Activated CD4-positive, alpha-beta T cell treated with anti-CD3 and anti-CD28 coated beads, Interleukin-2, amount 50 U/mL, for 16 hours (primary cell): ENCODE measurements at places on chromosomes 7 and 10.

DNA sequence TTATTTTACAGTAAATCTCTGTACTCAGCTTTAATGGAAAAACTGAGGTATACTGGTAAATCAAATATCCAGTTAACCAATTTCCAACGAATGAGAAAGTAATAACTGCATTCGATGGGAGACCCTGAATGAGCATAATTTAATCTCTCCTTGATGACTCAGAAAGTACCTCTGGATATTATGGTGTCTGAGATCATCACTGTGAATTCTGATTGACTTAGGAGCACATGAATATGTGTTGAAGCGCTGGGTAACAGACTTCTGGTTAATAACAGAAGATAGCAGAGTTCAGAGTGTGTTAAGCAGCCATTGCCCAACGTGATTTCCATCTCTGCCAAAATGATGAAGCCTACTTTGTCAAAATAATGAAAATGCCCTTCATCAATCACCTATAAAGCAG is 116.6 kb downstream of the NRP1 start:
- DNase-seq, result no peak

DNA sequence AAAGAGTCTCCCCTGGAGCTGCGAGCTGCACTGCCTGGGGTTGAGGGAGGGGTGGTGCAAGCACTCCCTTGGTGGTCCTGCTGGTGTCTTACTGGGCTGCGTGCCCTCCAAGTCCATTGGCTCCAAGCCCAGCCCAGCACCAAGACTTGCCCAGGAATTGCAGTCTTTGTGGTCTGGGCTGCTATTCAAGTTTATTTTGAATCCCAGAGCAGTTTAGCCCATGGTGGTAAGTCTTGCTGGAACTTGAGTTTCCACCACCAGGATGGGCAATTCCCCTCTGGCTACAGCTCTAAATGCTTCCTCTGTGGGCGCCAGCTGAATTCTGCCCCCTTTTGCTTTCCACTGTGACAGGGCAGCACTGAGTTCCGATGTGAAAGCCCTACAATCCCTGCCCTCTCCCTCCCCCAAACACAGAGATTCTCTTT is 25.1 kb downstream of the GALNT11 start:
- DNase-seq, result no peak

- no peak for DNase-seq
Observed at GRCh38 chr7:71424166-71425035, 292.5 kb downstream of the GALNT17 start.

DNA sequence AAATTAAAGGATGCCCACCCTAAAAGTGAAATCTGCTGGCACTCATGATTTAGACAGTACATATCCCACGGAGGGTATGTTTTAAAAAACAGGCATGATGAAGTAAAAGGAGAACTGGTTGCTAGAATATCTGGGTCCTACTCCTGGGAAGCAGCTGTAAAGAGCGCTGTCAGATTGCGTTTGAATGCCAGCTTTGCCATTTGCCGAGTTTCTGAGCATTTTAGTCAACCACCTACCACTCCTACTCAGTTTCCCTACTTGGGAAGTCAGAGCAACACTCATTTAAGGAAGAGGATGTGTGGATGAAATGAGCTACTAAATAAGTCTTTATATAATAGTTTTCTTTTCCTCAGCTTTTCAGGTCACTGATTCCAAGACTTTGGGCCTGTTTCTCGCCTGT is 1.1 kb upstream of the UMAD1 start:
- no peak for DNase-seq

- DNase-seq, result no peak
Observed at GRCh38 chr10:129120441-129120840, 346.6 kb upstream of the MGMT start.

- no peak for DNase-seq
Observed at GRCh38 chr7:90919816-90920215, 323.7 kb downstream of the CDK14 start.

GRCh38 chr7:136523571-136523970 is 344.9 kb upstream of the CHRM2 start:
- DNase-seq, result no peak

- no peak for DNase-seq
Observed at GRCh38 chr10:111452153-111452552, 375.3 kb downstream of the ADRA2A start.

DNA sequence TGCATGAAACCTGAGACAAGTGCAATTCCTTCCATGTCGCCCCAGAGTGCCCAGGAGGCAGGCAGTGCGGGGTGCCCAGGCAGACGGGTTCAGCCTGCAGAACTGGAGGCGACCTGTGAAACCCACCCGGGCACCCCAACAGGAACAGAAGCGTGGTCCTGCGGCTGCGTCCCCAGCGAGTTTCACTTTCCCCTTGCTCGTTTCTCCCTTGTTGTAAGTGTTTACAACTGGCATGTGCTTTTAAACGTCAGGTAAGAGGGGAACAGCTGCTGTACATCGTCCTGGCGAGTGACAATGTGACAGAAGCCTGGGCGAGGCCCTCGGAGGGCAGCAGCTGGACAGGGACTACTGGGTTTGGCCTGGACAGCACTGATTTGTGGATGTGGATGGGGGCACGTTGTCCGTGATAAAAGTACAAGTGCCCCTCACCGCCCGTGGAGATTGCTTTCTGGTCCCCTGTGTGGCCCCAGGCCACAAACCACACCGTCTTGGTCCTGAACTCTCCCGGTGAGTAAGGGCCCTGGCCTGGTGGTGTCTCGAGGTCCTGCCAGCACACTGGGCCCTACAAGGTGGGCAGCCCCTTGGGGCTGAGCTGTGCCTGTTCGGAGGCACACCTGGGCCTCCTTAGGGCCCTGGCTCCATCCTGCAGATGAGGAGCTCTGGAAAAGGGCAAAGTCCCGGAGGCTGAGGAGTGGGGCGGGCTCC is 4.0 kb downstream of the VENTX start:
- no peak for DNase-seq

DNA sequence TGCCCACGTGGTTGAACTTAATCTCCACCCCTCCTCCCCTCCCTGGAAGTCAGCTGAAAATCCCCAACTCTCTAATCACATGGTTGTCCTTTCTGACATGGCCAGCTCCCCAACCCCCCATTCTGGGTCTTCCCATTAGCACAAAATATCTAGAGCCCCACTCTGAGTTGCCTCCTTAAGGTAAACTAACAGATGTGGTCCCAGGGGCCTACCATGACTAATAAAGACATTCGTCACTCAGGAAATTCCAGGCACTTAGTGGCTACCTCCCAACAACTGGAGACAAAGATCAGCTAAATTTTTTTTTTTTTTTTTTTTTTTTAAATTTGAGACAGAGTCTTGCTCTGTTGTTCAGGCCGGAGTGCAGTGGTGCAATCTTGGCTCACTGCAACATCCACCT is 21.1 kb downstream of the CCDC126 start:
- no peak for DNase-seq

GRCh38 chr7:132906193-132906835 is 175.6 kb downstream of the CHCHD3 start:
- DNase-seq, result no peak

DNA sequence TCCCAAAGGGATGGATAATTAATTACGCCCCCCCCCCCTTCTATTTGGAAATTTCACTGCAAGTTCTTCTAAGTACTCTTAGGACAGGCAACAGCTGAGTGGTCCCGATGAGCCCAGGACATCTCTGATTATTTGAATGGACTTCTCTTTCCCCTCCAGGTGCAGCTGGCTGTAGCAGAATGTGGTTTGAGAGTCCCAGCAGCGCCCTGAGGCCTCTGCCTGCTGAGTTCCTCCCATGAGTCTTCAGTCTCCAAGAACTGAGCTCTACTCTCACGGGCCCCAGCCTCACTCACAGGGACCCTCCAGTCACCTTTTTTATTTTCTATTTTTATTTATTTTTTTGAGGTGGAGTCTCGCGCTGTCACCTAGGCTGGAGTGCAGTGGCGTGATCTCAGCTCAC is 63.6 kb upstream of the SFMBT2 start:
- no peak for DNase-seq

DNA sequence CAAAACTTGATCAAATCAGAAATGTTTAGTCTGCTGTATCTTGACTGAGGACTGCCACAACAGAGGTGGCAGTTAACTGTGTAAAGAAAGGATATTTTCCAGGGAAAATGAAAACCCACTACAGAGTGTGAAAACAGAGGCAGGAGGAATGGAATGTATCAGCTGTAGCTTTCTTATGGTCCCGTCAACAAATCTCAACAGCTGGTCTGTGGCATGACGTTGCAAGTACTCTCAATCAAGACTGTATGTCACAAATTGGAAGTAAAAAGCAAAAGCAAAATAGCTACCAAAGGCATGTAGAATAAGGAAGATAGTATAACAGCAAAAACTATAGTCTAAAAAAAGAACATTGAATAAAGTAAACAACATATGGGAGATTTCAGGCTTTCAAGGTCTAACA is 123.5 kb downstream of the KMT2C start:
- DNase-seq, result no peak

GRCh38 chr7:2441430-2442058 is 34.7 kb downstream of the GRIFIN start:
- no peak for DNase-seq

GRCh38 chr7:143958781-143959180 is 4.1 kb downstream of the OR2F1 start:
- no peak for DNase-seq

DNA sequence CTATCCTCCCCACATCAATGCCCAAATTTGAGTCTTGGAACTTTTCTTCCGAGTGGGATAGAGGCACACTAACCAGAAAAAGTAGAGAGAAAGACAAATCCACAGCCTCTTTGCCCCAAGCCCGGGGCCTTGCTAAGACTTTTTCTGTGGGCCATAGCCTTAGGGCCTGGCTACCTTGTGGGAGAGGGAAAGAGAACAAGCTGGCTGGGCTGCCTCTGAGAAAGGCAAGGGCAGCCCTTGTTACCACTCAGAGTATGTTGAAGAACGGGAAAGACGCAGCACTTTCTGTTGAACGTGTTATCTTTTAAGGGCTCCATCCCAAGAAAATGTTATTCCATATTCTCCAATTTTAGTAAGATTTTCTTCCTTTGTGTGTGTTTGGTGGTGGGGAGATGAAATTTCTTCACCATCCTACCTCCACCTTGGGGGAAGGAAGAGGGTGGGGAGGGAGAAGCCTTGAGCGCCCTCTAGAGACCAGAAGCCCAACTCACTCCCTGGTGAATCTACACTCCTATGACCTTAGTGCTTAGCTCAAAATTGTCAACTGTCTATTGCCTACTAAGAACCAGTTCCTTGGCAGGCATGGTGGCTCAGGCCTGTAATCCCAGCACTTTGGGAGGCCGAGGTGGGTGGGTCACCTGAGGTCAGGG is 3.9 kb upstream of the NRF1 start:
- peak; percentile 56 for DNase-seq

DNA sequence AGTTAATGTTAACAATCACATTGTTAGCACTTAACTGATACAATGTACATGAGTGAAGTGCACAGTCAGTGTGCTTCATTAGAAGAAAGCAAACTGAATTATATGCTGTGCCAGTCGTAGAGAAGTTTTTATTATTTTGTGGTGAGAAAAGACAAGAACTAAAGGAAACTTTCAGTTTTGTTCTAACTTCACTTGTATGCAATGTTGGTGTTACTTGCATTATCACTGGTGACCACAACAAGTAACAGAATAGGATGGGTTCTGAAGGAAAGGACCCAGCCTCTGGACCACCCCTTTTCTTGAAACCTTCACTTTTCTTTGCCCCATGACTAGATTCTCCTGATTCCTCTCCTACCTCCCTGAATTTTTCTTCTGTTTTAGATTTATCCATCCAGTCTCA is 123.3 kb upstream of the GAD2 start:
- no peak for DNase-seq

GRCh38 chr10:33483816-33484190 is 149.3 kb upstream of the NRP1 start:
- no peak for DNase-seq

GRCh38 chr10:67772894-67773511 is 65.0 kb downstream of the DNAJC12 start:
- peak; percentile 67 for DNase-seq

DNA sequence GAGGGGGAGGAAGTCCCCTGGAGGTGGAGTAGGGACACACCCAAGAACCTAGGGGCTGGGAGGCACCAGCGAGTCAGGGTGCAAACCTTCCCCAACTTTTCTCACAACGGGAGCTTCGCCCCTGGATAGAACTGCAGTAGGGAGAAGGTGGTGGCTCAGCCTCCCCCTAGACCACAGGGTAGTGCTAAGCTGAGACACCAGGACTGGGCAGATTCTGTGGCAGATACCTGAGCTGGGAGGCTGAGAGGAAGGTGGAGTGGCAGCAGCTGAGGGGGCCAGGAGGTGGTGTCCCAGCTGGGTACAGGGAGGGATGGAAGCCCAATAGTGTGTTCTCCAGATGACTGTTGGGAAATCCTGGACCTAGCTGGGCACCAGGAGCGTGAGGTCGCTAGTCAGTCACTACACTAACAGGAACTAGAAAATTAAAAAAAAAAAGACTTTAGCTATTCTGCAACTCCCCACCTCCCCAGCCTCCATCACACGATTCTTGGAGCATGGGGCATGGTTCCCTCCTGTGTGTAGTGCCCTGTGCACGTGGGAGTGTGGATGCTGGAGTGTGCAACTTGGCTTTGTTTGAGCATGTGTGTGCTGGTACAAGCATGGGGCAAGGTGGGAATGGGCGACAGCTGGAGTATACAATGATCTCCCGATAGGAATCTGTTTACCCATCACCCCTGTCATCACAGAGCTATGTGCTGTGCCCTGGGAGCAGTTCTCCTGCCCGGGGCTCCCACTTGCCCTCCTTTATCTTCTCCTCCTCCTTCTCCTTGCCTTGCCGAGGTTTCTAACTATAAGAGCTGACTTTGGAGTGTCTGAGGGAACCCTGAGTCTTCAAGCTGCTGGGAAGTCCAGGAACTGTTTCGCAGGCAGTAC is 8.8 kb upstream of the TRPV6 start:
- DNase-seq, result no peak

DNA sequence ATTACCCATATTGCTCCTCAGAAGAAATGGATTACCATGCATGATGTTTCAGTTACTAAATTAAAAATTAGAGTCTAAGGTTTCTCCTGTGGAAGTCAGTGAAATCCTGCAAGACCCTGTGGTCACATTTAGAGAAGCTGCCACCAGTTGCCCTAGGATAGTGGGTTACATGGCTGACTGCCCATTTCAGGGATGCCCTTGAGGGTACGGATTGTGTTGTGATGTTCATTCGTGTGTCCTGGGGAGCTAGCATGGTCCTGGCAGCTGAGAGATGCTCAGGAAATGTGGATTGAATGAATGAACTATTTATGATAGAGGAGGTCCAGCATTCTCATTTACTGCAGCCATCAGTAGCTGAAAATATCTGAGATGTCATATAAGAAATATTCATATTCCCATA is 55.1 kb downstream of the TMEM178B start:
- DNase-seq, result no peak

- no peak for DNase-seq
Observed at GRCh38 chr10:44384601-44385025, 284 bp downstream of the CXCL12 start.

DNA sequence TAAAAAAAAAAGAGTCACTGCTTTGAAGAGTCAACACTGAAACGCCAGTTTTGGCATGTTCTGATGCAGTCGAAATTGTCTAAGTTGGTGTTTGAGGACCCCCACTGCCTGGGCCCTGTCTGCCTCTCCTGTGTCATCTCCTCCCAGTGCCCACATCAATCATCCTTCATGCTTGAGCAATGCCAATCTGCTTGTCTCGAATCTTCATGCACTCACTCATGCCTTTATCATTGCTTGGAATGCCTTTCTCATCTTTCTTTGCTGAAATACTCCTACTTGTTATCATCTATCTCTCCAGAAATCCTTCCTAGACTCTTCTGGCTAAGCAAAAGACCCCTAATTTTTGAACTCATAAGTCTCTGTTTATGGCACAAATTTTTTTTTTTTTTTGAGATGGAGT is 42.1 kb upstream of the PLPP4 start:
- DNase-seq, result no peak
